Sigmoid colon (tissue), 7 donors: ENCODE measurements at places on chromosomes 5 and 9. TPM values are rescaled to one million over a fixed set of nuclear protein-coding genes. Genes with fewer than 3 reads are reported as not detected.

GRCh38 chr5:35608881-35609779, 8.5 kb upstream of the SPEF2 start:
- no peaks in the 10 kb centered on the region for H3K4me1 ChIP-seq
- H3K36me3 ChIP-seq: no peaks in the 10 kb centered on the region
- no peaks in the 10 kb centered on the region for H3K27me3 ChIP-seq
- DNase-seq: no peak

DNA sequence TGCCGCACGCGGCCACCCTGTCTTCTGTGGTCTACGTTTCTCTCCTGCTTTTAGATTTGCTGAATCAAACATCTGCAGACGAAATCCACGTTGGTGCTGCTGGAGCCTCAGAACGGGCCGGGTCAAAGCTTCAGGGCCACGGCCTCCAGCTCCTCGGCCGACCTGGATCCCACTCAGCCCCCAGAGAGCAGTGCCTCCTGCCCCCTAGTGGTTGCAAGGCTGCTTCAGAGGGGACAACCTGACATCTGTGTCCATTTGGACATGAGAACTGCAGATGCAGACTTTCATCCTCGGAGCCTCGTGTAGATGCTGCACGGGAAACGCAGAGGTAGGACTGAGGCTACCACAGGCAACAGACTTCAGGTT, 23.0 kb upstream of the SLC6A3 start:
- peaks cover 2% of the 10 kb centered on the region for H3K36me3 ChIP-seq
- H3K27me3 ChIP-seq: no peaks in the 10 kb centered on the region
- DNase-seq: no peak
- no peaks in the 10 kb centered on the region for H3K4me1 ChIP-seq

MYMK gene
- polyA plus RNA-seq: not detected

ZNF367 gene
- 1.8 TPM for polyA plus RNA-seq

DNA sequence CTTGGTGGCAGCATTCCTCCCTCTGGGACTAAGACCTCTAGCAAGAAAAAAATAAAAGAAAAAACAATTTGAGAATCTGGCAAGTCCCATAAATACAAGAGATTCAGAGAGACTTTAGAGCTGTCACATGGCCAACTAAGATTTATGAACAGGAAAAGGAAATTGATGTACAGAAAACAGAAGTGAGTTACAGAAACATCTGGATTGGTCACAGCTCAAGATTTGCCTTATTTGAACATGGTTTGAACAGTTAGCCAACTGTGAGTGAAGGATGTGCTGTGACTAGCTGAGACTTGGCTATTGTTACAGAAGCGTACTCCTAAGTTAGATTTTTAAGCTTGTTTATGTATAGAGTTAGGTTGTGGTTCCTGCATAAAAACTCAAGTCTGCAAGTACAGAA, 340.2 kb downstream of the SLCO4C1 start:
- H3K4me1 ChIP-seq: no peaks in the 10 kb centered on the region
- H3K27me3 ChIP-seq: no peaks in the 10 kb centered on the region
- no peak overlapping the region for H3K4me3 ChIP-seq

TMED9 gene
- 37.2 TPM for polyA plus RNA-seq

DNA sequence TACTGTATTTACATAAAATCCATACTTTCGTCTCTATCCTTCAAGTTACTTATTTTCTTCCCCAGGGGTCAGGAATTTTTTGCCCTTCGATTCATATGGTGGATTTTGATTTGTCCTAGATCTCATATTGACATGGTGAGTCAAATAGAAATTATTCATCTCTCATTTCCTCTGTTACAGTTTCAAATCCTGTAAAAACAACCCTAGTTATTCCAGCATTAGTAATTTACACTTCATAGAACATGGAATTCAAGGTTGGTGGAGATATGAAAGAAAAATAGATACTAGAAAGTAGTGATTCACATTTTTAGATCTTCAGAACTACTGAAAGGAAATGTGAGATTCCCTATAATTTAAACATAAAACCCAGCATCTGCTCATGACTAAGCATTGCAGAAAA, 1331.0 kb upstream of the CDH9 start:
- H3K36me3 ChIP-seq: no peaks in the 10 kb centered on the region
- H3K4me1 ChIP-seq: no peaks in the 10 kb centered on the region
- H3K4me3 ChIP-seq: no peak overlapping the region
- H3K27me3 ChIP-seq: no peaks in the 10 kb centered on the region
- H3K27ac ChIP-seq: no peak overlapping the region

DNA sequence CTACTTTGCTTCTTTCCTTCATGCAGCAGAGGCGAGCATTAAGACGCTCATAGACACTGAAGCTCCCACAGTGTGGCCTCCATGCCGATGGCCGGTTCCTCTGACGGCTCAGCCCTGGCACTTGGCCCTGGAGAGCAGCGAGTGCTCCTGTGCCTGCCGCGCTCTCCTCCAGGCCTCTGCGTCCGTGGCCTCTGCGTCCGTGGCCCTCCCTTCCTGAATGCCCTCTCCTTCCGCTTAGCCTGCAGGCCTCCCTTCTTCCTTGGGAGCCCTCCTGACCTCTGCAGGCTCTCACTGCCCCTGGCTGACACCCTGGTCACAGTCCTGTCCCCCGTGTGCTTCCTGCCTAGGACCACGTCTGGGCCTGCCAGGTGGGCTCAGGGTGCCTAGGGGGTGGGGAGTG, 92.8 kb downstream of the ZNF354C start:
- H3K4me3 ChIP-seq: no peak overlapping the region
- DNase-seq: no peak
- no peaks in the 10 kb centered on the region for H3K4me1 ChIP-seq
- no peaks in the 10 kb centered on the region for H3K36me3 ChIP-seq
- H3K27ac ChIP-seq: no peak overlapping the region
- H3K27me3 ChIP-seq: no peaks in the 10 kb centered on the region

SLCO6A1 gene
- polyA plus RNA-seq: not detected

DNA sequence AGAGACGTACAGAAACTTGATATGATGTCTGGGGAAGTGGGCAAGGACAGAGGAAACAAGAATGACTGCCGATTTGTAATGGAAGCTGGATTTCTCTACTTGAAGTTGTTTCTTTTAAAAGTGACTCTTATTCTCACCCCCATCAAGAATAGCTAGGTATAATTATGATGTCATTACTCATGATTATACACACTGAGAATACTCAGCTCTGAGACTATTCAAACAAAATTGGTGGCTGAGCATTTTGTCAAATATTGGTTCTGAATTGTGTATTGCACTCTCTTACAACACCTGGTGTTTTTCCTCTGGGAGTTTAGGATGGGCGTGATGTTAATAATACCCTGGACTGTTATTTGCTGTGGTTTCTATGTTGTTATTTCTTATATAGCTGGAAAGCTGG, 46.3 kb downstream of the MAST4 start:
- H3K27me3 ChIP-seq: no peaks in the 10 kb centered on the region
- DNase-seq: no peak
- no peak overlapping the region for H3K27ac ChIP-seq

GRCh38 chr5:102865171-102865509, 110.0 kb downstream of the PAM start:
- H3K27me3 ChIP-seq: no peaks in the 10 kb centered on the region
- peaks cover 2% of the 10 kb centered on the region for H3K36me3 ChIP-seq
- H3K27ac ChIP-seq: peak overlapping the region; percentile 87

- no peaks in the 10 kb centered on the region for H3K4me1 ChIP-seq
- no peaks in the 10 kb centered on the region for H3K36me3 ChIP-seq
- no peaks in the 10 kb centered on the region for H3K27me3 ChIP-seq
- H3K4me3 ChIP-seq: no peak overlapping the region
Measured at GRCh38 chr5:111254613-111255012, 30.4 kb downstream of the CAMK4 start.

GRCh38 chr5:86124333-86124732, 493.4 kb upstream of the COX7C start:
- no peaks in the 10 kb centered on the region for H3K4me1 ChIP-seq
- no peaks in the 10 kb centered on the region for H3K27me3 ChIP-seq
- H3K27ac ChIP-seq: no peak overlapping the region
